ENCODE measurements at places on chromosomes 5 and 9.

- DNase-seq: no peak
These were observed 59.1 kb downstream of the JMY start for GRCh38 chr5:79295029-79295428.

- no peak for DNase-seq
These were observed 28.7 kb upstream of the SNX24 start for GRCh38 chr5:122816756-122817155.

GRCh38 chr9:96486386-96487028, 36.5 kb downstream of the HABP4 start:
- peak; percentile 80 for DNase-seq

DNA sequence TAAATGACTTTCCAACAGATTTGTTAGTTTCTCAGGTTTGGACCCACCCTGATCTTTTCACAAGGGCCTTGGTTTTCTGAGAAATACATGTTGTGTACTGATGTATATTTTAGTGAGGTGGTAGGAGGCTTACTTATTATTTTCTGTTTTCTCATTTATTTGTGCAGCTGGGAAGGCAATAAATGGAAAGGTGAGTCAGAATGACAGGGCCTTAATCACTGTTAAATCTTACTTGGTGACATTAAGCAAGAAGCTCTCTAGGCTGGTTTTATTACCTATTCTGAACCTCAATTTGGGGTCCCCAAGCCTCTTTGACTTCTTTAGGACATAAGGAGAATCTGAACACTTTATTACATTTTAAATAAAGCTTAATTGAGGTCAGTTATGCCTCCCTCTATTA, 214.0 kb upstream of the DAB2 start:
- DNase-seq: no peak

All from fibroblast of skin of left quadriceps (primary cell).